Activated naive CD8-positive, alpha-beta T cell treated with anti-CD3 and anti-CD28 coated beads, Interleukin-2, amount 50 U/mL, for 16 hours (primary cell): ENCODE measurements at places on chromosomes 4 and X.
A peak's percentile ranks its signal among the peaks of the same experiment; 100 is the strongest.

- no peak for DNase-seq
Observed at GRCh38 chr4:138181287-138181686, 60.9 kb downstream of the SLC7A11 start.

- no peak for DNase-seq
Observed at GRCh38 chr4:85866508-85866907, 391.6 kb downstream of the ARHGAP24 start.

- DNase-seq, result no peak
Observed at GRCh38 chr4:152160225-152160800, 375.6 kb downstream of the FBXW7 start.

GRCh38 chr4:112552668-112553067, 36.7 kb upstream of the NEUROG2 start:
- DNase-seq, result no peak

GRCh38 chr4:80073473-80074008, 512 bp upstream of the ANTXR2 start:
- DNase-seq, result no peak

GRCh38 chr4:14631806-14632440, 370.4 kb upstream of the CPEB2 start:
- no peak for DNase-seq

- no peak for DNase-seq
Observed at GRCh38 chrX:56733459-56734046, 4.5 kb downstream of the NBDY start.

DNA sequence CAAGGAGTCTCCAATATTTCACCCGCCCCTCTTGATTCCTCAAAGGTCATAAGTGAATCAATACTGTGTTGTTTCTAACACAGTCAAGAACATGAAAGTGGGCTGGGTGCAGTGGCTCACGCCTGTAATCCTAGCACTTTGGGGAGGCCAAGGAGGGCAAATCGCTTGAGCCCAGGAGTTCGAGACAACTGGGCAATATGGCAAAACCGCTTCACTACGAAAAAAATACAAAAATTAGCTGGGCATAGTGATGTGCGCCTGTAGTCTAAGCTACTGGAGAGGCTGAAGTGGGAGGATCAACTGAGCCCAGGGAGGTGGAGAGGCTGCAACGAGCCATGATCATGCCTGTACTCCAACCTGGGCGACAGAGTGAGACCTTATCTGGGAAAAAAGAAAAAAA, 3.4 kb downstream of the ACSL1 start:
- no peak for DNase-seq

- DNase-seq, result no peak
Observed at GRCh38 chr4:123840197-123840596, 443.6 kb downstream of the SPRY1 start.

GRCh38 chr4:127210893-127211649, 421.7 kb upstream of the INTU start:
- DNase-seq, result no peak

DNA sequence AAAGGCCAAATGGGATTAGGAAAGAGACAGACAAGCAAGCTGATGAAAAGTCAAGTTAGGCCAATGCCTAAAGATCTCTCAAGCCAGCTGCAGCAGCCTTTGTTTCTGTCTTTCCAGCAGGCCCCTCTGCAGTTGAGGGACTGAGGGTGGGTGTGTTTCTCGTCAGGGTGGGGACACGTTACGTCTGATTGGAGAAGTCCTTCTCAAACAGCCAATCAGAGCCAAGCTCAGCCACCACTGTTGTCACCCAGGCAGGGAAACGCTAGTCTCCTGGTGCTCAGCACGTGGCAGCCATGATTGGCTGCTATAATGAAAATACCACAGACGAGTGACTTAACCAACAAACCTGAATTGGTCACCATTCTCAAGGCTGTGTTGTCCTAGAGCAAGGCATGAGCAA, 177.1 kb upstream of the LCORL start:
- no peak for DNase-seq

DNA sequence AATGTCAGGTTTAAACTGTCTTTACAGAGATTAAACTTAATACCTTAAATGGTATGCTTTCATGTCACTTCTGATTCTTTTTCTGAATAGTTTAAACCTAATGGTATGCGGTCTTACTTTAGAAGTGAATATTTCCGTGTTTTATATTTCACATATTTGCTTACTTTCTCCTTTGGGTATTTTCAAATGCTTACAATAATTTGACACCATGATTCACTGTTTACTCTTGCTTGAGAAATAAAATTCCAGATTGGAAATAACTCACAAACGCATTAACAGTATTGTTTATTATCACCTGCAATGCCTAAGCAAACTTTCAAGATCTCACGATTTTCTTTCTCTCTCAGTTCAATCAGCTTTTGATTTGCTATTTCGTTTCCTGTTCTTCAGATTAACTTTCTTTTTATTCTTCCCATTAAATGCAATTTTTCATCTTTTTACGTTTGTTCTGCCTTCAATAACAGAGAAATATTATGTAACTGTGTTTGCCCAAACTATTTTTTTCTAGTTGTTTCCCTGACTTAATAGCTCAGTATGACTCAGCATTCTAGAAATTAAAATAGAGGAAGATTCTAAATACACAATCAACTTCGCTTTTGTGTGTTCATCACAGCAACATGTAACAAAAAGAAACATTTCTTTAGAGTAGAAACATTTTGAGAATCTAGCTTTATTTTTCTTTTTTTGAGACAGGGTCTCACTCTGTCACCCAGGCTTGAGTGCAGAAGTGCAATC, 955.5 kb upstream of the PRKX start:
- DNase-seq, result no peak

DNA sequence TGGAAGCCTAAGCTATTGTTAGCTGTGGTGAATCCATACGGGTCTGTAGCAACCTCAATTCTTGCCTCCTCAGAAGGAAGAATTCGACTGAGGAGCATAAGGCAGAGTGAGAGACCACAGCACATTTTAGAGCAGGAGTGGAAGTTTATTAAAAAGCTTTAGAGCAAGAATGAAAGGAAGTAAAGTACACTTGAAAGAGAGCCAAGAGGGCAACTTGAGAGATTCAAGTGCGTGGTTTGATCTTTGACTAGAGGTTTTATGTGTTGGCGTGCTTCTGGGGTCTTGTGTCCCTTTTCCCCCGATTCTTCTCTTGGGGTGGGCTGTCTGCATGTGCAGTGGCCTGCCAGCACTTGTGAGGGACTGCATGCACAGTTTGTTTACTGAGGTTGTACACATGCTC, 880.6 kb upstream of the INTU start:
- no peak for DNase-seq

DNA sequence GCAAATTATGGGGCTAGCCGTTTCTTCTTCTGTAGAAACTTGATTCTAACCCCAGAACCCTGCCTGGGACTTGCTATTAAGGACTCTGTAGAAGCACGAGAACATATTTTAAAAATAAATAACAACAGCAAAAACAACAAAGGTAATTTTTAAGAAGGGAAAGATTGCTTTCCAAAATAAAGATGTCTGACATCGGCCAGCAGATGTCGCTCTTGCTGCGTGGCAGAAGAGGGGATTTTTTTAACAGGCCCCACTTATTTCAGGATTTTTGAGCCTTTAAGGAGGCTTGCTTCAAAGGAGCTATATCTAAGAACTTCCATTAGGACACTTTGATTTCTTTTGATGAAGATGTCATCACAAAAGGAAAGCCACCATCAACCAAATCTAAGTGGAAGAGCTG, 62.8 kb upstream of the EGFL6 start:
- DNase-seq, result no peak

DNA sequence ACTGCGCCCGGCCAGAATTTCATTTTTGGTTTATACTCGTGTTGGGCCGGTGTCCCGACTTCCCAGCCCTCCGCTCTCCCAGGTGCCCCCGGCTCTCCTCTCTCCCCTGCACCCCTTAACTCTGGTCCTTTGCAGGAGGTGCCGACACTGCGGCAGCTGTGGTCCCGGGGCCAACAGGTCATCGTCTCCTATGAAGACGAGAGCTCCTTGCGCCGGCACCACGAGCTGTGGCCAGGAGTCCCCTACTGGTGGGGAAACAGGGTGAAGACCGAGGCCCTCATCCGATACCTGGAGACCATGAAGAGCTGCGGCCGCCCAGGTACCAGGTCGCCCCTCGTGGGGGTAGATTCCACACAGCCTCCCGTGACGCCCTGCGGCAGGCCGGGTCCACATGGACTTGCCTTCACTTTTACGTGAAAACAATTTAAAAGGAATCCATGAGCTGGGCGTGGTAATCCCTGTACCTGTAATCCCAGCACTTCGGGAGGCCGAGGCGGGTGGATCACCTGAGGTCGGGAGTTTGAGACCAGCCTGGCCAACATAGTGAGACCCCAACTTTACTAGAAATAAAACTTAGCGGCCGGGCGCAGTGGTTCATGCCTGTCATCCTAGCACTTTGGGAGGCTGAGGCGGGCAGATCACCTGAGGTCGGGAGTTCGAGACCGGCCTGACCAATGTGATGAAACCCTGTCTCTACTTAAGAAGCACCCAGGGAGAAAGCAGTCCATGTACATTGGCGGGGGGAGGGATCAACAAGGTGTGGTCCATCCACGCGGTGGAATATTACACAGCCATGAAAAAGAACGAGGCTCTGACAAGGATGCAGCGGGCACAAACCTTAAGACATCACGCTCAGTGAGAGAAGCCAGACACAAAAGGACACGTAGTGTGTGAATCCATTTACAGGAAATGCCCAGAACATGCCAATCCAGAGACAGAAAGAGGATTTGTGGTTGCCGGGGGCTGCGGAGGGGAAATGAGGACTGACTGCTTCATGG, 12.0 kb downstream of the PLCXD1 start:
- DNase-seq, result no peak

- DNase-seq, result no peak
Observed at GRCh38 chr4:73345399-73345975, 58.6 kb upstream of the ALB start.

DNA sequence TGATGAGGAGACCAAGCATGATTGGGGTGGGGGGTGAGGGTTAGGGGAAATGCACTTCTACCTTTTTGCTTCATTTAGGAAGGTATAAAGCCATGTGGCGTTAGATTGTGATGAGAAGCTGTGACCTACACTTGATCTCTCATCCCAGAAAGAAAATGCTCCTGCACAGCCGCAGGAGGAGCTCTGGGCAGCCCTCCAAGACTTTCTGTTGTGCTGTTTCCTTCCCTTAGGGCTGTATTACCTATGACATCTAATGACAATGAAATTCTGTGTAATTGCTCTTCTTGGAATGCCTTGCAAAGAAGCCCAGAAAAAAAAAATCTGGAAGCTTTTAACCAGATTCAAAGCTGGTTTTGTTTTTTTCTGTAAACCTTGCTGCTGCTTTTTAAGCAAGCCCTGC, 13.4 kb downstream of the PRPS2 start:
- no peak for DNase-seq

GRCh38 chrX:129798888-129799287, 19.1 kb downstream of the SASH3 start:
- no peak for DNase-seq

DNA sequence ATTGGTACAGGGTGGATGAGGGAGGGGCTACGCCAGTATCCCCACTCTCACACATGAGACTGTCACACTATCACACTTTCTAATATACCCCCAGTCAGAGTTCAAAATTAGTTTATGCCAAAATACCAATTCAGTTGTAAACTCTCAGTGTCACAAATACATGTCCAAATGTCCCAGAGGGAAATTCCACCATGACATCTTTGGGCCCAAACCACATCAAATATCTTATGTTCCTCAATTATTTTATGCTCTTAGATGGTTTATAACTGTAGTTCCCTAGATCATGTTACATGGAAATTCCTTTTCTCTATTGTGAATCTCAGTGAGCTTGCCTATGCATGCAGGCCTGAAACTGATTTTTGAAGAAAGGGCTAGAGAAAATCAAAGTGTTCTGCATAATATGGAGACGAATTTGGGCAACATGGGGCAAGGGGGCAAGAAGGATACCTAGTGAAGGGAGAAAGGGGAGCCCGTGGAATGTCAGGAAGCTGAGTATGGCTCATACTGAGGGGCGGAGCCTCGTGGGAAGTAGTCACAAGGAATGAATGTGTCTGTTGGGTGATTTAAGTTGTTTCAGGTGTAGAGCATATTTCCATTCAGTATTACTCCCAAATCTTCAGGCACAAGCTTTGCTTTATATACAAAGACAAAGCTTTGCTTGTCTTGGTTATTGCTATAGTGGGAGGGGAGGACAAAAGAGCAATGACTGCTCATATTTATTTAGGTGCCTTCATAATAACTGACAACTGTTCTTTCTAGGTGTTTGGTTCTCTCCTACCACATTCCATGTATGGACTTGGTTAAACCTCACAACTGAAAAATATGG, 40.8 kb downstream of the CLNK start:
- DNase-seq, result no peak

GRCh38 chrX:135740681-135741149, 27.3 kb downstream of the CT45A1 start:
- no peak for DNase-seq

- DNase-seq, result peak; percentile 11
Observed at GRCh38 chrX:48956728-48957414, 536 bp downstream of the OTUD5 start.

DNA sequence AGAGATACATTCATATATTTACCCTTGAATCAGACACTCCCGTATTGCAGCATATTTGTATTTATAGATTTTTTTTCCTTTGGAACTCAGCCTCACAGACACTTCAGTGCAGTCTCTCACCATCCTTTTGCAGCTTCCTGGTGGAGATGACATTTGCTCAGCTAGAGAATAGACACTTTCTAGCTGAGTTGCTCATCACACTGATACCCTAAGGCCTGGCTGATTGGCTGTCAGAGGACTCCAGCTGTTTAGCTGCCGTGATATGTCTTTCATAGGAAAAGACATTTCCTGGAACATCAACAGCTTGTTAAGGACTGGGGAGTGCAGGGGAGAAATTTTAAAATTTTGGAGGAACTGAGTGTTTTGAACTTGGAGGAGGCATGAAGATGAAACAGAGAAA, 429.6 kb downstream of the SMARCA1 start:
- no peak for DNase-seq

DNA sequence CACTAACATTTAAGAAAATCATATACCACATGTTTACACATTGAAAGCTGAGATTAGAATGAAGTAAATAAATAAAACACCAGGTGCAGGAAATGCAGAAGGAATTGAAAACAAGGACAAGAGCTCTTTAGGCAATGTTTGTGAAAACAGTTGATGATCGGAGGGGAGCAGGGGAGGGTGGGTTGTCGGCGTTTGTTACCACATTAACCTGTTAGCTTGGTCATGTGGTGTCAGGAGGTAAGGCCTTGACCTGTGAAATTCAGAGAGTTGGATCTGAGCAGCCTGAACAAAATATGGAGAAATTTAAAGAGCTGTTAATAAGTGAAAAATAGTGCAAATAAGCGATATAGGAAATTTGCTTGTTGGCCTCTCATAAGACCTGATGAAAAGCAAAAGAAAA, 759.9 kb downstream of the PDHA2 start:
- no peak for DNase-seq

- DNase-seq, result no peak
Observed at GRCh38 chr4:144894573-144894972, 203.4 kb downstream of the ANAPC10 start.

GRCh38 chrX:22320236-22320873, 47.6 kb downstream of the CBLL2 start:
- DNase-seq, result no peak

GRCh38 chrX:65644621-65645289, 22.7 kb upstream of the MSN start:
- no peak for DNase-seq

GRCh38 chr4:42152507-42153504, at the start of gene BEND4:
TSS of gene BEND4 (minus strand) at chr4:42152655. CDS start at chr4:42152143, 512 bp downstream.
- no peak for DNase-seq
